ENCODE measurements at places on chromosomes 6 and 20.

GRCh38 chr20:51695574-51696303, 72.5 kb downstream of the ATP9A start:
- no peak for DNase-seq

DNA sequence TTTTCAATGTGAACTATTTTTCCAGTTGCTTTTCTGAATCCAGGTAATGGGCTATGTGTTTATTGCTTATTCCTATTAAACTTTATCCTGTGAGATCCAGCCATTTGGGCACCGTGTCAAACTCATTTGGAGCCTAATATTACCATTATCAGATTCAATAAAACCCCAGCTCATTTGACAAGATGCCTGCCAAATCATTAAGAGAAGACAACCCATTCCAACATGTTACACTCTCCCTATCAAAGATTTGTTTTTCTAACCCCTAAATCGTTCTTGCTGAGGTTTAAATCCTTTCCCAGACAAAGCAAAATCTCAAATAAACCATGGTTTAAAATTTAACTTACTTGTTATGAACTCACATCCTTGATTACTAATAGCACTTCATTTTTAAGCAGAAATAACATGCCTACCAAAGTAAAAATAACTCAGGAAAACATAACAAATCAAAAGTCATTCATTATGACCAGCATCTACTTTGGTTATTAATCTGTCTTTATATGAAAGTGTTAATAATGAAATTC, 130.0 kb upstream of the TCF21 start:
- DNase-seq: no peak

GRCh38 chr20:33262658-33263065, 20.4 kb upstream of the BPIFB1 start:
- peak; percentile 54 for DNase-seq

- no peak for DNase-seq
Measured at GRCh38 chr6:166957087-166957804, 896 bp upstream of the RNASET2 start.

DNA sequence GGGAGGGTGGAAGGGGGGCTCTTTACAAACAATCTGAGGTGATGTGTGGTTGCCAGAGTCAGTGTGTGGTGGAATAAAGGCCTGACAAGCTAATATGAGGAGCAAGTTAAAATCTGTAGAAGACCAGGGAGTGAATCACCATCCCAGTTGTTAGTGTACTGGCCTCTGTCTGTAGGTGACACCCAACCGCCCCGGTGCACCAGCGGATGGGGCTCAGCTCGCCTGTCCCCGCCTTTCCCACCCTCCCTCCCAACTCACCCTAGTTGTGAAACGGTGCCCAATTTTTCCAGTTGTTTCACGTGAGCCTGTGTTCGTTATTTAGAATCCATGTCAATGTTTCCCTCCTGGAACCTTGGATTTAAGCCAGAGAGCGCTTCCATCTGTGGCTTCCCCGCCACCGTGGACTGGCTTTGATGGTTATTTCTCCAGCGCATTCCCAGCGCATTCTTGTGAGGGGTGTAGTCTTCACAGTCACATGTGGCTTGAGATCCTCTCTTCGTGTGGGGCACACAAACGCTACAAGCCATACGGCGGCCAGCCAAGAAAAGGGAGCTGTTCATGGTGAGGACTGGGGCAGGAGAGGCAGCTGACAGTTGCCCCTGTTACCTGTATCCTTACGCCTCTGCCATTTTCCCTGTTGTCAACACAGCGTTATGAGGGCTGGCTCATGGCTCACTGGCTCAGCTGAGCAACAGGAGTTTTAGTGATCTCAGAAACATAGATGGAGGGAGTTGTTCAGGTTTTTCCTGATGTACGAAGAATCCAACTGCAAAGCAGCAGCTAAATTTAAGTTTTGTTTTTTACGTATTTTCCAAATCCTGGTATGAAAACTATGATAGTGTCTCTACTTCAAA, 137.6 kb downstream of the ZDHHC14 start:
- no peak for DNase-seq

- DNase-seq: no peak
Measured at GRCh38 chr6:2749969-2750600, 637 bp downstream of the MYLK4 start.

- DNase-seq: no peak
Measured at GRCh38 chr20:54118220-54119001, 48.0 kb upstream of the BCAS1 start.

DNA sequence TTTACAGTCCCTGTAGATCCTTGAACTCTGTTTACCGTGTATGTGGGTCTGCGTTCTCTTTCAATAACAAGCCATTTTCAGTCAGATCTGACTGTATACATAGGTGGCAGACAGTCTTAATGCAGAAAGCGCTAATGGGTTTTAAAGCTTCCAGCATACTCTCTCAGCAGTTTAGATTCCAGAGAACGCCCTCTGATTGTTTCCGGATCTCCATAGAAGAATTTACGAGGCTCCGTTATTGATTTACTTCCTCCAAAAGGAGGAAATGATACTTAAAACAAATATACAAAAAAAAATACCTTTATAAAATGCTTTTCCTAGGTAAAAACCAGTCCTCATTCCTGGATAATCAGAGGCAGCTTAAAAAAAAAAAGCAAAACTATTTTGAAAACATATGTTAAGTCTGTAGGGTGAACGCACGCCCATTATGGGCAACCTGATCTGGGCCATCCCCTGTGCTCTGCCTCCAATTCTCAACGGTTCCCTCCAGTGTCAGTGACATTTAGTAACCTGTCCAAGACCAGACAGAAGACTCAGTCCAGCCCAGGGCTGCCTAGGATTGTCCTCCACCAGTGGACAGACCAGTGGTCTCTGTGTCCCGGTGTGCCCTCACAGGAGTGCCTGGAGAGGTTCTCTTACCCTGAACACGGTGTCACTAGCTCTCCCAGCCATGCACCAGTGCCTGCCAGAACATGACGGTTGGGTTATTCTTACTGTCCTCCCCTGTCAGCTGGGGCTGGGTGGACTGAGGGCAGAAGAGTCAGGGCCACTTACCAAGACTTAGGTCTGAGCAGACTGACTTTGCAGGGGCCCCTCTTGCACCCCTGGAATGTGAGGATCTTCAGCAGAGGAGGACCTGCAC, 217.3 kb downstream of the ARID1B start:
- no peak for DNase-seq
